NCI-H524 (cell line): ENCODE measurements at places on chromosomes 2 and 18.
A peak's percentile ranks its signal among the peaks of the same experiment; 100 is the strongest.

- peak; percentile 31 for DNase-seq
Measured at GRCh38 chr2:221680548-221680947, 108.4 kb upstream of the EPHA4 start.

DNA sequence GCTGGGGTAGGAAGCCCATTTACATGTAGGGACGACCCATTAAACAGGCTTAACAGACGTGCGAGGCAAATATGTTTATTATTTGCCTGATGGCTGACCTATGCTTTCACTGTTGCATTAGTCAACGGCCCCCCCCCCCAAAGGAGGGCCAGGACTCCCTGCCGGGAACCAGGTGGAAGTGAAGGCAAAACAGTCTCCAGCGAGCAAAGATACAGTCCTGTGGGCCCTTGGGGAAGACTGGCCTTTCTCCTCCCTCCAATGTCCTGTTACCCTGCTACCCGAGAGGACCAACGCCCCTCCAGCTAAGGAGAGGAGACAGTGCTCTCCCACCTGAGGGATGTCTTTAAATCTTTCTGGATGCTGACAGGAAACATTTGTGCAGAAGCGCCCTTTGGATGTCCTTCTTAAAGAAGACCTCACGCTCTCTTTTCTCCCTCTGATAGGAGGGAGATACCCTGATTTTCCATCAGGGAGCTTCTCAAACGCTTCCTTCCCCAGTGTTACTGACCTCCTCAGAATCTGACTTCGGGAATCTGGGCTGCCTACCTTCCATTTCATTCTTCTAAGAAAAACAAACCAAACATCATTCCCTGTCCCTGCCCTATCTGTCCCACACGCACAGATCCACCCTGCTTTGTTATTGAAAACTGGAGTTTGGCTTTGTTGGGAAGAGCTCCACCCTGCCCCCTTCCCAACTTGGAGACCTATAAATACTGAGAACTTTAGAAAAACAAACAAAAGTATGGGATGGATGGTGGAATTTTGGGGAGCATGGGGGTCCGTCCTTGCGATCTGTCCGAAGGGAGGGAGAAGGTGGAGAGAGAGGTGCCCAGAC lies 135.9 kb upstream of the SIX3 start:
- no peak for DNase-seq

DNA sequence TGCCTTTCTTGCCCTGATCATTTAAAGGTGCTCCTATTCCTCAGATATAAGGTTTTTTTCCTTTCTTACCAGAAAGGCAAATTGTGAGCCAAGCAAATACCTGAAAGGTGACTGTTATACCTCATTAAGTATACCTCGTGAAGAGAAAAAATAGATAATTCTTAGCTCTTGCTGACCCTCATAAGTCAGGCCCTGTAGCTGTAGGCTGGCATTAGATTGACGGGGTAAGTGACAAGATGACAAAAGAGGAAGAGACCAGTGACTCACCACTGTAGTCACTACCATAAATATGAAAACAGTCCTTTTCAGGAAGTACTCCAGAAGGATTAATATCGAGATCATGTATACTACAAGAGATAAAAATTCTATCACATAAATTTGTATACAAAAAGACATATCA lies 104.6 kb downstream of the PTPN4 start:
- DNase-seq: no peak

- peak; percentile 96 for DNase-seq
Measured at GRCh38 chr2:208584378-208584985, 177.9 kb downstream of the PTH2R start.

- DNase-seq: no peak
Measured at GRCh38 chr2:240124651-240125030, 11.5 kb downstream of the COPS9 start.

DNA sequence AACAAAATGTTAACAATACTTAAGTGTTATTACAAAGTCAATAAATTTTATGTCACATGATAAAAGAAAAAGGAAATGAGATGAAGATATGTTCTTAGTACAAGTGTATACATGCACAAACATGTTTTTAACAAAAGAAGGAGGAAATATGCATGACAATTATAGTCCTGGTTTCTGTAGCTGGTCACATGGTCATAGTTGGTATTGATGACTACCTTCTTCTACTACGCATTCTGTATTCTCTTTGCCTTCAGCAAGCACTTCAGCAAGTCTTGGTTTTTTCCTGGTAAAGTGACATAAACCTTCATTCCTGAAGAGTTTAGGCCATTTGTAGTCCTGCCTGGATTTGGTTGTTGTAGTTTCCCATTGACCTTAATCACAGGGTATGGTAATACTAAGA lies 121.3 kb upstream of the SYT4 start:
- DNase-seq: no peak
